ENCODE measurements at places on chromosomes 4 and X.
A peak's percentile ranks its signal among the peaks of the same experiment; 100 is the strongest.

- DNase-seq: no peak
- H3K27me3 ChIP-seq: no peaks in the 10 kb centered on the region
- H3K4me3 ChIP-seq: no peak overlapping the region
- H3K27ac ChIP-seq: no peak overlapping the region
- no peaks in the 10 kb centered on the region for H3K36me3 ChIP-seq
Observed at GRCh38 chr4:58191109-58191508, 1080.9 kb upstream of the IGFBP7 start.

- H3K27ac ChIP-seq: no peak overlapping the region
- H3K36me3 ChIP-seq: no peaks in the 10 kb centered on the region
- no peaks in the 10 kb centered on the region for H3K27me3 ChIP-seq
- no peaks in the 10 kb centered on the region for H3K4me1 ChIP-seq
- no peak overlapping the region for H3K4me3 ChIP-seq
Observed at GRCh38 chrX:38699696-38700095, 101.6 kb upstream of the MID1IP1 start.

DNA sequence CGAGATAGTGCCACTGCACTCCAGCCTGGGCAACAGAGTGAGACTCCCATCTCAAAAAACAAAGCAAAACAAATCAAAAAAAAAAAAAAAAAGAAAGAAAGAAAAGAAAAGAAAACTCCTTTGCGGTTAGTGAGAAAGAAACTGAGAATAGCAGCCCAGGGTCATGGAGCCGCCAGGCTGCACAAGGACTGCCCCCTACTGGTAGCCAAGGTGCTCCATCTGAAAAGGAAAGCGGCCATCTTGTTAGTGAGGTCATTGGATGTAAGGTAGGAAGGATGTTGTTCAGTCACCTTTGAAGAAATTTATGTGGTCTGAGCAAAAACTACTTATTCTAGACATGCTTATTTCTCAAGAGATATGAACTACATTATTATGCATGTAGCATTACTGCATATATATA, 660.6 kb upstream of the TENM3 start:
- no peak overlapping the region for H3K27ac ChIP-seq
- H3K4me3 ChIP-seq: no peak overlapping the region
- no peaks in the 10 kb centered on the region for H3K27me3 ChIP-seq
- DNase-seq: no peak
- no peaks in the 10 kb centered on the region for H3K4me1 ChIP-seq

DNA sequence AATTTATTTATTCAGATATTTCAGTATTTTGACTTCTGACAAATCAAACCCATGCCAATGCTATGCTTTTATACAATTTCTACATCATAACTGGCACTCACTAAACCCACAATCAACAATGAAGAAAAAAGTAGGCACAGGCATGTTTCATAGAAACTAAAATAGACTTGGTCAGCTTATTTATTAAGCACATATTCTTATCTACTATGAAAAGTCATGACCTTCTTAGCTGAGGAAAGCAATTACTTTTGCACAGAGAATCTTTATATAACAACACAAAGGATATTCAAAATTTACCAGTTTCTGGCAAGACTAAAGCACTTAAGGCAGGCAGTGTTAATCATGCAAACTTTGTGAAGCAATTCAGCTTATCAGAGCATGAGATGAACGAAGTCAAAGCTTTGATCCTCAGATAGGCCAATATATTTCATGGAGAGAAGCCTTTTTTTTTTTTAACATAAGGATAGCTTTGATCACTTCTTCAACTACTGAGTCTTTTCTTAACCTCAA, 490.6 kb downstream of the INPP4B start:
- no peak for DNase-seq
- H3K27me3 ChIP-seq: no peaks in the 10 kb centered on the region
- H3K4me1 ChIP-seq: no peaks in the 10 kb centered on the region
- H3K4me3 ChIP-seq: no peak overlapping the region
- H3K27ac ChIP-seq: no peak overlapping the region

DNA sequence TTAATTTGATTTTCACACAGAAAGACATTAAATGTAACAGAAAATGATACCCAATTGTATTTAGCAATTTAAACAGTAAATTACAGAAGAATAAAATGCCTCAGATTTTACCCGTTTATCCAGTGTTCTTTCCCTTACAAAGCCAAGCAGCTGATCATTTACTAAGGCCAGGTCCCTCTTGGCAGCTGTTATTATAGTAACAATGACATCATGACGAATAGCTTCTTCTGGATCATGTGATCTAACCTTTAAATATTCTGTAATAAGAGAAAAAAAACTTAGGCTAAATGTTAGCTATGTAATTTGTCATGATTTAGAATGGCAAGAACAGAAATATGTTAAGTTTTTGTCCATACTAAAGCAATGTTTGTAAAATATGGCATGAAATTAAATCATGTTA, 69.4 kb downstream of the PDS5A start:
- H3K27ac ChIP-seq: no peak overlapping the region
- H3K4me3 ChIP-seq: no peak overlapping the region
- H3K27me3 ChIP-seq: no peaks in the 10 kb centered on the region
- H3K4me1 ChIP-seq: no peaks in the 10 kb centered on the region
- DNase-seq: no peak

- H3K4me1 ChIP-seq: no peaks in the 10 kb centered on the region
- H3K4me3 ChIP-seq: no peak overlapping the region
- DNase-seq: no peak
- H3K36me3 ChIP-seq: no peaks in the 10 kb centered on the region
- no peak overlapping the region for H3K27ac ChIP-seq
- no peaks in the 10 kb centered on the region for H3K27me3 ChIP-seq
Observed at GRCh38 chrX:33285550-33285949, 74.2 kb upstream of the DMD start.

GRCh38 chrX:6223516-6223915, 5.2 kb downstream of the NLGN4X start:
- H3K36me3 ChIP-seq: no peaks in the 10 kb centered on the region
- H3K27ac ChIP-seq: no peak overlapping the region
- H3K27me3 ChIP-seq: no peaks in the 10 kb centered on the region
- no peak for DNase-seq

- H3K27ac ChIP-seq: no peak overlapping the region
- H3K27me3 ChIP-seq: no peaks in the 10 kb centered on the region
- H3K4me3 ChIP-seq: no peak overlapping the region
Observed at GRCh38 chrX:56764975-56765791, 36.1 kb downstream of the NBDY start.

DNA sequence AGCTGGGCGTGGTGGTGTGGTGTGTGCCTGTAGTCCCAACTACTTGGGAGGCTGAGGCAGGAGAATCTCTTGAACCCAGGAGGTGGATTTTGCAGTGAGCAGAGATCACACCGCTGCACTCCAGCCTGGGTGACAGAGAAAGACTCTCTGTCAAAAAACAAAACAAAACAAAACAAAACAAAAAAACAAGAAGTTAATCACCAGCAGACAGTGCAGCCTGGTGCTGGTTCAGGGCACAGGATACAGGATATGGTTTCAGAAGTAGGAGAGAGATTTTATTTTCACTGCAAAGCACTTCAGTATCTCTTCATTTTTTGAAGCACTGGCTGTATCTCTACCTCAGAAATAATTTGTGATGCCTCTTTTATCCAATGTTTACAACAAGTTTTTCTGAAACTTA, 1222.9 kb upstream of the PRKX start:
- no peak overlapping the region for H3K27ac ChIP-seq
- no peaks in the 10 kb centered on the region for H3K4me1 ChIP-seq
- DNase-seq: no peak
- H3K27me3 ChIP-seq: no peaks in the 10 kb centered on the region
- H3K4me3 ChIP-seq: no peak overlapping the region
- no peaks in the 10 kb centered on the region for H3K36me3 ChIP-seq

- H3K4me1 ChIP-seq: 0 out of 2 replicates have a peak, but pooled peaks cover 3% of the 10 kb centered on the region
- H3K4me3 ChIP-seq: no peak overlapping the region
- H3K27me3 ChIP-seq: no peaks in the 10 kb centered on the region
- no peaks in the 10 kb centered on the region for H3K36me3 ChIP-seq
- no peak for DNase-seq
- no peak overlapping the region for H3K27ac ChIP-seq
Observed at GRCh38 chr4:139826426-139826825, 160.8 kb downstream of the MGST2 start.

DNA sequence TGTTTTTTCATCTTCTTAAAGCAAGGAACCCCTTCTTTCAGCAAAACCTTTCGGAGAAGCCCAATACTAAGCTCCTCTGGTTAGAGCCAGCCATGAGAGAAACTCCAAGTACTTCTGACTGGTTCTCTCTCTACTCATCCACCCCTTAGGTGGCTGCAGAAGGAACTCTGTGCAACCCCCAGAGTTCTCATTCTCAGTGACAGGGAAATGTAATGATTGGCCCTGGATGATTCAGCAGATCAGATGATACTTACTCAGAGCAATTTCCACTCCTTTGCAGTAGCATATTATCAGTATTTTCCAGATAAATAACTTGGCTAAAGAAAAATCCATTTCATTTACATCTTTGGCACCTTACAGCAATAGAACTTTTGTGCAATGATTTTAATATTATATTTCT, 3.2 kb downstream of the SPP1 start:
- no peaks in the 10 kb centered on the region for H3K27me3 ChIP-seq
- no peak overlapping the region for H3K27ac ChIP-seq
- no peak overlapping the region for H3K4me3 ChIP-seq
- no peaks in the 10 kb centered on the region for H3K36me3 ChIP-seq
- no peak for DNase-seq

GRCh38 chrX:42248226-42248625, 324.9 kb upstream of the CASK start:
- H3K36me3 ChIP-seq: no peaks in the 10 kb centered on the region
- no peak for DNase-seq
- H3K4me1 ChIP-seq: no peaks in the 10 kb centered on the region
- H3K4me3 ChIP-seq: no peak overlapping the region

DNA sequence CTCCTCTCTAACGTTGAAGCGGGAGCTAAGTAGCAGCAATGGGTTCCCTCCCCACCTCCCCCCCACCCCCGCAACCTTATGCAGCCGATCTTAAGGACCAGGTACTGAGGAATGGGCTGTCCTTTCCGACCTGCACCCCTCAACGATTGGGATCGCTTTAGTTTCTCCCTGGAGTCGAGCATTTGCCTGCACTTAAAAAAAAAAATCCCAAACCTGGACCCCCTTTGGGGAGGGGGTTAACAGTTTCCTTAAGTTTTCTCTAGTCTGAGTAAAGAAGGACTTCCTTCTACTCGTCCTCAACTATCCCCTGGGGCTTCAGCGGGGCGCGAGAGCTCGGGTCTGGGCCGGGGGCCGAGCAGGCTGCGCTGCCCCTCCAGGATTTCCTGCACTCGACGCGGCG, 25.7 kb upstream of the BCORL1 start:
- H3K4me1 ChIP-seq: peaks cover 13% of the 10 kb centered on the region
- H3K4me3 ChIP-seq: peak overlapping the region; percentile 39
- H3K27ac ChIP-seq: no peak overlapping the region

DNA sequence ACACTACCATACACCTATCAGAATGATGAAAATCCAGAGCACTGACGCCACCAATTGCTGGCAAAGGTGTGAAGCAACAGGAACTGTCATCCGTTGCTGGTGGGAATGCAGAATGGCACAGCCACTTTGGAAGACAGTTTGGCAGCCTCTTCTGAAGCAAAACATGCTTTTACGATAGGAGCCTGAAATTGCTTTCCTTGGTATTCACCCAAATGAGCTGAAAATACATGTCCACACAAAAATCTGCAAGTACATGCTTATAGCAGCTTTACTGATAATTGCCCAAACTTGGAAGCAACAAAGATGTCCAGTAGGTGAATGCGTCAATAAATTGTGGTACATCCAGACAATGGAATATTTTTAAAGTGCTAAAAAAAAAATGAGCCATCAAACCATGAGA, 322.8 kb upstream of the FAT1 start:
- no peak for DNase-seq
- no peaks in the 10 kb centered on the region for H3K4me1 ChIP-seq
- H3K27ac ChIP-seq: no peak overlapping the region
- no peaks in the 10 kb centered on the region for H3K27me3 ChIP-seq
- H3K36me3 ChIP-seq: no peaks in the 10 kb centered on the region

DNA sequence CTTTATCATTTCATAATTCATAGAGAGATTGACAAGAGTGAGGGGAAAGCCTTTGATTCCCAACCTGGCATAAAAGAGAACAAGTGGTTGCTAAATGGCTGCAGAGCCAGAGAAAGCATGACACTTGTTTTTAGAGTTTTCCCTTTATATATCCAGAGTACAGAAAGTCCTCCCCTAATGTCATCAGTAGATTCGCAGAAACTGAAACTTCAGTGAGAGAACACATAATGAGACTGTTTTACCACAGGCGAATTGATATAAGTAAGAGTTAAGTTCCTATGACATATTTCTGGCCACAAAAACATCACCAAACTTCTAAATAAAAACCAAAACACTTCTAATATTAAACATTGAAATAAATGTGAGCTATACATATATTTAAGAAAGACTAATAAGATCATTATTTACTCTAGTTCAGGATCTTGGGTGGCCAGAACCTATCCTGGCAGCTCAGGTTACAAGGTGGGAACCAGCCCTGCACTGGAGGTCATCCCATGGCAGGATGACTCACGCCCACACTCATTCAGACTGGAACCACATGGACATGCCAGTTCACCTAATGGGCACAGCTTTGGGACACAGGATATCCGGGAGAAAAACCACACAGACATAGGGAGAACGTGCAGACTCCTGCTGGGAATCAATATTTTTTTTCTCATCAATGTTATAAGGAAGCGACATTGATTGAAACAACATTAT, 35.5 kb downstream of the NWD2 start:
- DNase-seq: no peak
- no peak overlapping the region for H3K4me3 ChIP-seq
- no peaks in the 10 kb centered on the region for H3K36me3 ChIP-seq
- H3K4me1 ChIP-seq: no peaks in the 10 kb centered on the region
- no peaks in the 10 kb centered on the region for H3K27me3 ChIP-seq

- H3K4me3 ChIP-seq: no peak overlapping the region
- DNase-seq: no peak
- no peaks in the 10 kb centered on the region for H3K4me1 ChIP-seq
- no peak overlapping the region for H3K27ac ChIP-seq
- no peaks in the 10 kb centered on the region for H3K36me3 ChIP-seq
- H3K27me3 ChIP-seq: no peaks in the 10 kb centered on the region
Observed at GRCh38 chr4:26076000-26076587, 162.1 kb downstream of the SMIM20 start.

DNA sequence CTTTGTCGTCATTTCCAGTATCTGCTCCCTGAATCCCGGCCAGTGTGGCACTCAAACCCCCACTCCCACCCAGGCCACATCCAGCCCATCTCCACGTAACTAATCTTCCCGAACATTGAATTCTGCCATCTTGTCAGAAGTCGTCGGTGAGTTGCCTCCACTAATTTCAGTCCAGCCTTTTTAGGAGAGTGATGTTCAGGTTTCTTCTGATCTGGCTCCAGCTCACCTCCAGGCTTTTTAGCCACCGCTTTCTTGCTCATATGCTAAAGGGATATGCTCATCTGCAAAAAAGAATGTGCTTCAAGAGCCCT, 1.3 kb downstream of the TMEM165 start:
- peak overlapping the region; percentile 83 for H3K27ac ChIP-seq
- H3K27me3 ChIP-seq: no peaks in the 10 kb centered on the region
- H3K36me3 ChIP-seq: peaks cover 52% of the 10 kb centered on the region
- H3K4me1 ChIP-seq: peaks cover 19% of the 10 kb centered on the region
- DNase-seq: no peak
- peak overlapping the region; percentile 95 for H3K4me3 ChIP-seq

GRCh38 chrX:152600853-152601633, 36.7 kb upstream of the GABRQ start:
- DNase-seq: peak; percentile 4
- H3K4me1 ChIP-seq: peaks cover 7% of the 10 kb centered on the region
- no peak overlapping the region for H3K4me3 ChIP-seq

- no peaks in the 10 kb centered on the region for H3K27me3 ChIP-seq
- H3K27ac ChIP-seq: no peak overlapping the region
- no peaks in the 10 kb centered on the region for H3K4me1 ChIP-seq
- no peaks in the 10 kb centered on the region for H3K36me3 ChIP-seq
Observed at GRCh38 chr4:82136161-82136801, 237.5 kb downstream of the HNRNPD start.

All from SJSA1 (cell line).